ENCODE measurements at places on chromosomes 11 and 22.

DNA sequence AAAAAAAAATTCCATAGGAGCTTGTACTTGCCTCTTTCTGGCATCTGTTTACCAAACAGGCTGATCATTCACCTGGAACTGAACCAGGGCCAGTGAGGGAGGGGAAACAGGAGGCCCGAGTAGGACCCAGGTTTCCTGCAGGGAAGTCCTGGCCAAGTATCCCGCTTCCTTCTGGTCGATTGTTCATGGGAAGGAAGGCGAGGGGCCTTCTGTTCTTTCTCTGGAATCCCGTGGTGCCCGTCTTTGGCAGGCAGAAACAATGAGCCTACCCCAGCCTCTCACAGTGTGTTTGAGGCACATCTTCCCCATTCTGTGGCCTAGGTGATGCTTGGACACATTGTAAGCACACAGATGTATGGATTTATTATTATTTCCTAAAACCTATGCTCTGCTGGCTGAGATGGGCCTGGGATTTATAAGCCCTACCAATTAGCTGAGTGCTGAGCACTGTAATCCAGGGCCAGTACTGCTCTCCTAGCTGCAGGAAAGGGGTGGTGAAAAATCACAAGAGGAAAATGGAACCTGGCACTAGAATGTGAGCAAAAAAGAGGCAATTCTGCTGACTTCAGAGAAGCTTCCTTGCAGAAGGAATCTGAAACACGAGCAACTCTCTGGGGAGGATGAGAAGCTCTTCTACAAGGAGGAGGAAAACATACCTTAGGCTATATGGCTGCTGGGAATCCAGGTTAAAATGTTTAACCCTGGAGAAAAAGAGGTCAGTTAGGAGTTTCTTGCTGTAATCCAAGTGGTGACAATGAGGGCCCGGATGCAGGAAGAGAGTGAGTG is 53.5 kb downstream of the PRR5L start:
- DNase-seq = peak; percentile 16

- DNase-seq = peak; percentile 54
These were observed 41.1 kb downstream of the LIF start for GRCh38 chr22:30205281-30206115.

GRCh38 chr22:20433191-20433590 is 4.4 kb downstream of the SCARF2 start:
- no peak for DNase-seq

DNA sequence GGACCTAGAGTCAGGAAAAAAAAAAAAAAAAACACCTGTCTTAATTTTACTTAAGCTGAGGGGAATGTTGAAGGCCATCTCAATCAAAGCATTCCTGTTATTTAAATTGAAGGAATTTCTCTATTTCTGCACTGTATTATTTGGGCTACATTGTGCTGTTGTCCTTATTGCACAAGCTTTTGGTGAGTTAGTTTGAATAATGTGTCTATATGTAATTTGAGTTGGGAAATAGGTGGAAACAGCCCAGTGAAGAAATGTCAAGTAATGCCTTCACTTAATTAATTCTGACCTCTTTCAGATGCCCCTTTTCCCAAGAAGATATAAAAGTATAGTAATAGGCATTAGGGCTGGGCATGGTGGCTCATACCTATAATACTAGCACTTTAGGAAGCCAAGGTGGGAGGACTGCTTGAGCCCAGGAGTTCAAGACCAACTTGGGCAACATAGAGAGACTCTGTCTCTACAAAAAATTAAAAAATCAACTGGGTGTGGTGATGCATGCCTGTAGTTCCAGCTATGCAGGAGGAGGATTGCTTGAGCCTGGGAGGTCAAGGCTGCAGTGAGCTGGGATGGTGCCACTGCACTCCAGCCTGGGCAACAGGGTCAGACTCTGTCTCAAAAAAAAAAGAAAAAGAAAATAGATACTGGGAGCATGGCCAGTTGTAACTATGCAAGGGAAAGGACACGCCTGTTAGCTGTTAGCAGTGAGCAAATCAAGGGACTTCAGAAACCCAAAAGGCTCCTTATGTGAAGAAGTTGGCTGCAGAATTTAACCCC is 34.9 kb downstream of the OR10A6 start:
- peak; percentile 9 for DNase-seq

- DNase-seq = no peak
These were observed 254.0 kb upstream of the NARS2 start for GRCh38 chr11:78828676-78829075.

- DNase-seq = peak; percentile 75
These were observed 79.2 kb upstream of the GRIK4 start for GRCh38 chr11:120432056-120433018.

DNA sequence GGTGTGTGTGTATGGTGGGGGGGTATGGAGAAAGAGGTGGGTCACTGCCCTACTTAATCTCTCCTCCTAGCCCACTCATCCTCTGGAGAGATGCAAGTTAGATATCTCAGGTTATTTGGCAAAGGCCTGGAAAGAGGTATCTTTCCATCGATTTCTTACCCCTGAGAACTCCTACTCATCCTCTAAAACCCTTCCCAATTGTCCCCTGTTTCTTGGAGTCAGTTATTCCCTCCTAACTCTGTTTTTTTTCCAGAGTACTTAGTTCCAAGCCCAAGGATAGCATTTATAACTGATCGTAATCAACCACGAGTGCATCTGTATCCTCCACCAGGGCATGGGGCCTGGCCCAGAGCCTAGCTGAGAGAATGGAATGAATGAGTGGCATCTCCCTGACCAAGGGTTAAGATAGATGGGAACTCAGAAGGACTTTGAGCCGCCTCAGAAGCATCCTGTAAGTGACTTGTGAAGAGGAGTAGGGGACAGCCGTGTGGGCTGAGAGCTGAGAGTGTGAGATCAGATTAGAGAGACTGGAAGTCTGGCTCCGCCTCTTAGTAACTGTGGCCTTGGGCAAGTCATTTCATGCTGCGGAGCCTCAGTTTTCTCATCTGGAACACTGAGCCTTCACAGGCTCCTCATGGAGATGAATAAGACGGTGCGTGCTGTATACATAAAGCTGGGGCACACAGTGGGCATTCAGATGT is 16.2 kb downstream of the CD6 start:
- no peak for DNase-seq

DNA sequence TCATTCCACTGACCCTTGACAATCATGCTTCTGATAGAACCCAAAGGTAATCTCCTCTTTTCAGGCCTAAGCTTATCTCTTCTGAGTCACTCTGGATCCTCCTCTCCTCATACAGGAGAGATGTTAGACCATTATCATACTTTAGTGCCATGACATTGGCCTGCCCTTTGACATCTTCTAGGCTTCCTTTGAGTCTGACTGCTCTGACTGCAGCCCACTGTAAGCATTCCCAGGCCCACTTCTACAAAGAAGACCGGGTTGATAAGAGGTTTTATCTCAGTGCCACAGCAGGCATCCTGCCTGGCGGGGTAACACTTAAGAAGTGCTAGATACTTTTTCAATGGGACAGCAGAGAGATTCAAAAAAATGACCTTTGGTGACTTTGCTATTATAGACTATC is 438.0 kb downstream of the KCNA4 start:
- no peak for DNase-seq

GRCh38 chr22:42459287-42460063 is 27.3 kb upstream of the NFAM1 start:
- no peak for DNase-seq

DNA sequence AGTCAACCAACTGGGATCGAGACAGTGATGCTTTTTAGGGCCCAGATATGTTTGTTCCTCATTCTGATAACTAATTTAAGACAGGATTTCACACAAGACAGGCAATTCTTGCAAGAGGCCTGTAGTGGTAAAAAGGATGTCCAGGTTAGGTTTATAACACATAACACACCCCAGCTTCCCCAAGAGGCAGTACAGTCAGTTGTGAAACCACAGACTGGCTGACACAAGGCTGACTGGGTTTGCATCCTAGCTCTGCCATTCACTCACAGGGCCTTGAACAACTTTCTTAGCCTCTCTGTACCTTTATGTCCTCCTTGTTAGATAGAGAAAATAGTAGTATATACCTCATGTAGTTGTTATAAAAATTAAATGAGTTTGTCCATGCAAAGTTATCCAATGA is 55.0 kb upstream of the PTH start:
- no peak for DNase-seq

DNA sequence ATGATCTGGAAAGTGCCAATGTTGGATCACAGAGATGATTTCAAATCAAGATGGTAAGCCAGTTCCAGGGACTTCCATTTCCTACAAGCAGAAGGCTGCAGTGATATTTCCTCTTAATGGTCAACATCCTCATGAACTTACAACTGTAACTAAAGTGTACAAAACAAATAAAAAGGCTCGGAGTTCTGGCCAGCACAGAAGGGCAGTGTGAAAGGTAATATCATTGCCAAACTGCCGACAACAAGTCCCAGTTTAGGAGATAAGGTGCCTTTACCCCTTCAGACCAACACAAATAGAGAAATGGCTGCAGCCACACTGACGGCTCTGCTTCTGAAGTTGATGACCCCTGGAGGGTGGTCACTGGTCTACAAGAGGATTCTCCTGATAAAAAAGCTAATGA is 91.1 kb downstream of the ETS1 start:
- no peak for DNase-seq

GRCh38 chr11:61480994-61481335 is 27.6 kb upstream of the LRRC10B start:
- DNase-seq = no peak

GRCh38 chr11:78497293-78497692 is 77.4 kb downstream of the NARS2 start:
- DNase-seq = no peak

All from adrenal gland (tissue), 19 donors.